ENCODE measurements at places on chromosomes 11 and 22.

DNA sequence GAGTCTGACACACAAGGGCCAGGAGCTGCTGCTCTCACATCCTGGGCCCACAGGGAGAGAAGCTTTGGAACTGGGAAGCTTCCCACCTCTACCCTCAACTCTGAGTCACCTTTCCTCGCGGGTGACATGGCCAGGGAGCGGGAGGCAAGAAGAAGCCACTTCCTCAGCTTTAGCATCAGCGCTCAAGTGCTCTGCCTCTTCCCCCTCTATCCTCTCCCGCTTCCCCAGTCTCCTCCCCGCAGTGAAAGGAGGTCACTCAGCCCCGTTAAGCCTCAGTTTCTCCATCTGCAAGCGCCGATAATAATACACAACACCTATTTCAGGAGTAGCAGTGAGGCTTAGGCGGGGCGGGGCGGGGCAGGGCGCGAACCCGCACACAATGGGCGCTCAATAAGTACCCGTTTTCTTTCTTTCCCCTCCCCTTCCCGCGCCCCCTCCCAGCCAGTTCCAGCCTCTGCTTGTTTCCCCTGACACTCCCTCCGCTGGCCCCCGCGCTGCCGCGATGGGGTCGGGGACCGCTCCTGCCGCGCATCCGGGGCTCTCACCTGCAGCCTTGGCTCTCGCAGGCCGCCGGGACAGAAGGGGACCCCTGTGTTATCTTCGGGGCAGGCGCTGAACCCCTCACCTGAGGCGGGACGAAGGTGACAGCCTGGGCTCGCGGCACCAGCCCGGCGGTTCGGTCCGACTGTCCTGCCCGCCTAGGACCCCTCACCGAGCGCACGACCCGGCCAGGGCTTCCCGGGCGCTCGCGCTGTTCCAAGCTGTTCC, 892 bp downstream of the GDPD5 start:
- H3K27me3 ChIP-seq, result peaks cover 27% of the 10 kb centered on the region
- H3K4me1 ChIP-seq, result peaks cover 17% of the 10 kb centered on the region
- no peak overlapping the region for H3K27ac ChIP-seq
- no peaks in the 10 kb centered on the region for H3K36me3 ChIP-seq
- peak overlapping the region; percentile 82 for H3K4me3 ChIP-seq
- DNase-seq, result no peak

GRCh38 chr11:9755561-9756185, 91.8 kb downstream of the SWAP70 start:
- no peak overlapping the region for H3K27ac ChIP-seq
- peaks cover 1% of the 10 kb centered on the region for H3K36me3 ChIP-seq
- no peak for DNase-seq
- peaks cover 59% of the 10 kb centered on the region for H3K4me1 ChIP-seq
- H3K27me3 ChIP-seq, result peaks cover 2% of the 10 kb centered on the region

DNA sequence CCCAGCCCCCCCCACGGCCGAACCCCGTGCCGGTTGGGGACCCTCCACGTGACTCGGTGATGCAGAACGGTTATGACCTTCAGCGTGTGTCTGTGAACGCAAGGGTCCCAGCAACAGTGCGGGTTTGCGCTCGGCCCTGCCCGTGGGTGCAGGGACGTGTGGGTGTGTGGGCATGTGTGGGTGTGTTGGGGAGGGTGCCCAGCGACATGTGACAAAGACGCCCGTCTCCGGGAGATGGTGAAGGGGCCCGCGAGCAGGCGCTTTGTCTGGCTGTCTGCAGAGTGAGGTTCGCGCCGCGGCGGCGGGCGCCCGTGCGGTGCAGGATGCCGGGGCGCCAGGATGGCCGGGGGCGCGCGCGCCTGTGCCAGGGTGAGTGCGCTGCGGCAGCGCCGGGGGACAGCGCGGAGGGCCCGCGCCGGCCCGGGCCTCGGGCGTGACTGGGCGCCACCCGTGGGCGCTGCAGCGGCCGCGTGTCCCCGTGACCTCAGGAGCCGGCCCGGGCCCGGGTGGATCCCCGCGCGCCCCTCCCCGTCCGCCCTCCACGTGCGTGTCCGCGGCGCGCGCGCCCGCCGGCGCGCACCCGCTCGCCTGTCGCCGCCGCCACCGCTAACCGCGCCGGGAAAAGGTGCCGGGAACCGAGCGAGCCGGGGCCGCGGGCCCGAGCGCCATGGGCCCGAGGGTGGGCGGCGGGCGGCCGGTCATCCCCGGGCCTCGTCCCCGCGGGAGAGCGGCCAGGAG, at the start of gene LRFN4:
TSS of gene LRFN4 (plus strand) at position 569 of the 738 bp plus-strand sequence. CDS start 681 bp downstream, outside the sequence.
- peaks cover 12% of the 10 kb centered on the region for H3K4me1 ChIP-seq
- H3K4me3 ChIP-seq, result peak within 1 kb of the TSS; percentile 94
- no peak for DNase-seq
- H3K27me3 ChIP-seq, result no peaks in the 10 kb centered on the region
- H3K36me3 ChIP-seq, result no peaks in the 10 kb centered on the region

GRCh38 chr11:64800303-64801157, 2.5 kb downstream of the MAP4K2 start:
- no peaks in the 10 kb centered on the region for H3K27me3 ChIP-seq
- peak overlapping the region; percentile 30 for H3K4me3 ChIP-seq
- H3K4me1 ChIP-seq, result peaks cover 13% of the 10 kb centered on the region
- DNase-seq, result no peak
- peaks cover 14% of the 10 kb centered on the region for H3K36me3 ChIP-seq

DNA sequence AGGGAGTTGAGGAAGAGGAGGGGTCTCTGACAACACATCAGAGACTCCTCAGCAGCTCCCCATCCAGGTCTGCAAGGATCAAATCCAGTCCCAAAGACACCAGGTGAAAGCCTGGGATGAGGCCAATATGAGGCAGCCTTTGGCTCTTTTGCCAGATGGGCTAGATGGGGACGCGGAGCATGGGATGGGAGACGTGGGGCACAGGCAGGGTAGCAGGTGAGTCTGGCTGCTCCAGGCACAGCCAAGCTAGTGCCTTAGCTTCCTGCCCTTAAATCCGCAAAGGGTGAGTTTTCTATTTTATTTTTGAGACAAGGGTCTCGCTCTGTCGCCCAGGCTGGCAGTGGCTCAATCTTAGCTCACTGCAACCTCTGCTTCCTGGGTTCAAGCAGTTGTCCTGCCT, 19.6 kb upstream of the DRICH1 start:
- H3K4me3 ChIP-seq, result no peak overlapping the region
- H3K27me3 ChIP-seq, result no peaks in the 10 kb centered on the region
- no peak overlapping the region for H3K27ac ChIP-seq
- no peak for DNase-seq
- H3K4me1 ChIP-seq, result no peaks in the 10 kb centered on the region

- DNase-seq, result no peak
- H3K27ac ChIP-seq, result no peak overlapping the region
- H3K36me3 ChIP-seq, result no peaks in the 10 kb centered on the region
- no peak overlapping the region for H3K4me3 ChIP-seq
Observed at GRCh38 chr11:69864686-69865661, 45.8 kb upstream of the FGF3 start.

GRCh38 chr11:72514331-72514730, 80.0 kb upstream of the CLPB start:
- H3K27me3 ChIP-seq, result peaks cover 15% of the 10 kb centered on the region
- peaks cover 2% of the 10 kb centered on the region for H3K36me3 ChIP-seq
- no peak overlapping the region for H3K27ac ChIP-seq
- DNase-seq, result no peak
- H3K4me3 ChIP-seq, result no peak overlapping the region

DNA sequence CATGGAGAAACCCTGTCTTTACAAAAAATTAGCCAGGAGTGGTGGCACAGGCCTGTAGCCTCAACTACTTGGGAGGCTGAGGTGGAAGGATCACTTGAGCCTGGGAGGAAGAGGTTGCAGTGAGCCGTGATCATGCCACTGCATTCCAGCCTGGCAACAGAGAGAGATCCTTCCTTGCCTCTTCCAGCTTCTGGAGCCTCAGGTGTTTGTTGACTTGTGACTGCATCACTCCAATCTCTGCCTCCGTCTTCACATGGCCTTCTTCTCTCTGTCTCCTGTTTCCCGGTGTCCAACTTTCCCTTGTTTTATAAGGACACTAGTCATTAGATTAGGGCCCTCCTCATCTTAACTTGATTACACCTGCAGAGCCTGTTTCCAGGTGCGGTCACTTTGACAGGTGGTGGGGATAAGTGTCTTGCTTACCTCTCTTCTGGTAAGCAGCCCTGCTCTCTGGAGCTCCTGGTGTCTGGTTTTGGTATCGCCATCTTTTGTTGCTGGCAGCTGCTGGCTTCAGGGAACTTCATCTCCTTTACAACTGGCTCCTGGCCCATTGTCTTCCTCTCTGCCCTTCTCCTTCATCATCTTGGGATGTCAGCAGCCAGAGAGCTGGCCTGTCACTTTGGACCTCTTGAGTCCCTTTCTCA, 8.2 kb upstream of the USP2 start:
- no peaks in the 10 kb centered on the region for H3K36me3 ChIP-seq
- peaks cover 4% of the 10 kb centered on the region for H3K27me3 ChIP-seq
- DNase-seq, result no peak
- H3K27ac ChIP-seq, result no peak overlapping the region

DNA sequence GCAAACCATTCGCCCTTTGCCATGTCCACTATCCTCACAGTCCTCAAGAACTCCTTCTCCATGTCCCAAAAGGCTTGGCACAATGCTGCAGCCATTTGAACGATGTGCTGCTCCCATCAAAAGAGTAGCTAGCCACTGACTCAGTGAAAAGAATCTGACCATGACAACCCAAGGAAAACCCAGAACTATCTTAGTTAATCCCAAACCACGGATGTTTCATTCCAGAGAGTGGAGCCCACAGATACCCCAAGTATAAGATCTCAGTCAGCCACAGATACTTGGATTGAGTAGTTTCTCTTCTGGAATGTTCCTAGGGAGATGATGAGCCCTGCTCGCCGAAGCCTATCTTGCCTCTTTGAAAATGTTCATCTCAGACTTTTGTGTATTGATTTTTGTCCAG, 176.9 kb downstream of the NAV2 start:
- H3K27me3 ChIP-seq, result peaks cover 5% of the 10 kb centered on the region
- H3K4me1 ChIP-seq, result no peaks in the 10 kb centered on the region
- H3K4me3 ChIP-seq, result no peak overlapping the region
- DNase-seq, result no peak
- H3K27ac ChIP-seq, result no peak overlapping the region

DNA sequence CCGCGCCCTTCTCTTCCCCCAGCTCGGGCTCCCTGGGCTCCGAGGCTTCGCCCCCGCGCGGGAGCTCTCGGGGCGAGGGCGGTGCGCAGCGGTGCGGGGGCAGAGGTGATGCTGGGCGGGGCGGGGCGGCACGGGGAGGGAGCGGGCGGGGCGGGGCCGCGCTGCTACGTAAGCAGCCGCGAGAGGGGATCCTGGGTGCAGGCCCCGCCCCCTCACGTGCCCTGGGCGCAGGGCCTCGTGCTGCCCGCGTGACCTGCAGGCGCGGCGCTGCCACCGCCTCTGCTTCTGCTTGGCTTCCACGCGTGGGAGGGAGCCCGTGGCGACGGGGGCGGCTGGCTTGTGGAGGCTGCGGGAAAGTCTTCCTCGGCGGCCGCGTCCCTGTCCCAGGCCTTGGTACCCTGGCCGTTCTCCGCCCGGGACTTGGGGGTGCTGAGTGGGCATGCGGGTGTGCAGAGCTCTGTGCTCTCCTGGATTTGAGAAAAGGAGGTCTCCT, 132.6 kb upstream of the HSD17B12 start:
- H3K36me3 ChIP-seq, result no peaks in the 10 kb centered on the region
- H3K4me1 ChIP-seq, result no peaks in the 10 kb centered on the region
- no peak for DNase-seq

- no peak for DNase-seq
- H3K36me3 ChIP-seq, result no peaks in the 10 kb centered on the region
- no peak overlapping the region for H3K4me3 ChIP-seq
- no peak overlapping the region for H3K27ac ChIP-seq
- peaks cover 4% of the 10 kb centered on the region for H3K4me1 ChIP-seq
- H3K27me3 ChIP-seq, result peaks cover 47% of the 10 kb centered on the region
Observed at GRCh38 chr22:29030618-29031226, 30.9 kb downstream of the C22orf31 start.

DNA sequence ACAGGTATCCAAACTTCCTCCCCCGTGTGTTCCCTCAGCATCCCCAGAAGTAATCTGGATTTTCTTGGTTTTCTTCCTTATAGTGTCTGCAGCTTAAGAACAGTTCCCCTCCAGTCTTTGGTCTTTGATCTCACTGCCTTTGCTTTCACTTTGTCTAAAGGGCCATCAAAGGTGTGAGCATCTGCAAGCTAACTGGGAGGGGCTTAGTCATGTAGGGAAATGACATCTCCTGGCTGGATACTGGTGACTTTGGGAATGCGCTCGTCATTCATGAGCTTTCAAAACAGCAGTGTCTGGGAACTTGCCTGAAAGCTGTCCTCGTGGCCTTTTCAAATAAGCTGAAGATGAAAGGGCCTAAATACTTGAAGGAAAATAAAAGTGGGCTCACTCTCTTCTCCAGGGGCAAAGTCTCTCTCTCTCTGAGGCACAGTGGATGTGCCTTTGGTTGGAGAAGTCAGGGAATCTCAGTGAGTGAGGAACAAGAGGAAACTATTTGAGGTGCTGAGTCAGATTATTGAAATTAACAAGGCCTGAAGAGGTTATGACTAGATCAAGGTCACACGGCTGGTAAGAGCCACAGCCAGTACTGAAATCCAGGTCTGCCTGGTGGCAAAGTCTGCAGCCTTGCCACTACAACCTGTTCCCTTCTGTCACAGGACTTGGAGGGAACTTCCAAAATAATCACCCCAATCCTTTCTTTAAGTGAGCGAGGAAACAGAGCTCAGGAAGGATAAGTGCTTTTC, 45.6 kb upstream of the TENM4 start:
- no peak overlapping the region for H3K27ac ChIP-seq
- no peak for DNase-seq
- no peaks in the 10 kb centered on the region for H3K36me3 ChIP-seq
- peaks cover 8% of the 10 kb centered on the region for H3K4me1 ChIP-seq
